NCI-H1694 (cell line): ENCODE measurements at places on chromosomes 2 and 18.

- no peak for DNase-seq
Observed at GRCh38 chr18:50706651-50707050, 113.2 kb downstream of the MRO start.

- no peak for DNase-seq
Observed at GRCh38 chr2:235500761-235501672, 7.2 kb downstream of the AGAP1 start.

- no peak for DNase-seq
Observed at GRCh38 chr18:10514601-10515000, 11.2 kb upstream of the NAPG start.

- no peak for DNase-seq
Observed at GRCh38 chr2:20352230-20352578, 1.6 kb upstream of the PUM2 start.

GRCh38 chr2:83757329-83757728 is 701.8 kb downstream of the SUCLG1 start:
- DNase-seq: no peak

DNA sequence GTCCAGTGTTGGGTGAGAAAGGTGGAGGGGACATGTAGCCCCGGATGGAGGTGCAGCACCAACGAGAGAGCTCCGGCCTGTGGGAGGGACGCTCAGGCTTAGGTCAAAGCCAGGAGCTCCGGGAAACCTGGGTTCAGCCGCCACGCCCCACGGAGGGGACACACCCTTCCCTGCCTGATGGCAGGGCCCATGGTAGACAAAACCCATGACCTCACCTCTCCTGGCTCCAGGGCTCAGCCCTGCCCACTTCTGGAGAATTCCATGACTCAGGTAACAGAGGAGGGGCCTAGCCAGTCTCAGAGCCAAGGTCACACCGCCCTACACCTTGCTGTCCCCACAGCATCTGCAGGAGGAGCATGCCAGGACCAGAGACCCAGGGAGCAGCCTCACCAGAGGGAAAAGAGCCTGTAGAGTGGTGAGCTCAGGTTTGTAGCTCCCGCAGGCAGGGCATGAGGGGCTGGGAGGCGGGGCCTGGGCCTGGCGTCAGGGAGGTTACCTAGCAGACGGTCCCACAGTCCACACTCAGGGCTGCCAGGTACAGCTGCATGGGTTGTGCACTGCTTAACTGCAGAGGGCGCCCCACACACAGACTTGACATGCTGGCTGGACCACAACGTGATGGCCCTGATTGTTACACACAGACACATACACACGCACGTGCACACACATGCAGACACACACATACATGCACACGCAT is 70.8 kb upstream of the SMAD7 start:
- DNase-seq: peak; percentile 12

DNA sequence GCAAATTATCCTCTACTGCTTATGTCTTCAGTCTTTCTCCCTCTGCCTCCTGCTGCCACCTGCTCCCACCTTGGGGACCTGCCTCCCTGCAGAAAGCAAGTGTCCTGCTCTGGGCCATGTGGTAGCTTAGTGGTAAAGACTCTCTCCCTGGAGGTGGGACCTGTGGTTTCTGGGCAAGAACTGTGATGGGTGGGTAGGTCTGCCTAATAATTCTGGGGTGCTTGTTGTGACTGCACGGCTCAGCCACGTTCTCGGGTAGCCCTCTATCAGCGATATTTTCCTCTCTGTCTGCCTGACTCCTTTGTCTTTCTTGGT is 16.4 kb upstream of the CD28 start:
- DNase-seq: no peak

GRCh38 chr18:31685097-31686082 is 1.0 kb upstream of the B4GALT6 start:
- peak; percentile 60 for DNase-seq

GRCh38 chr18:45066886-45067285 is 386.2 kb downstream of the SETBP1 start:
- no peak for DNase-seq

- DNase-seq: no peak
Observed at GRCh38 chr2:84900971-84901370, 4.5 kb upstream of the TMSB10 start.

DNA sequence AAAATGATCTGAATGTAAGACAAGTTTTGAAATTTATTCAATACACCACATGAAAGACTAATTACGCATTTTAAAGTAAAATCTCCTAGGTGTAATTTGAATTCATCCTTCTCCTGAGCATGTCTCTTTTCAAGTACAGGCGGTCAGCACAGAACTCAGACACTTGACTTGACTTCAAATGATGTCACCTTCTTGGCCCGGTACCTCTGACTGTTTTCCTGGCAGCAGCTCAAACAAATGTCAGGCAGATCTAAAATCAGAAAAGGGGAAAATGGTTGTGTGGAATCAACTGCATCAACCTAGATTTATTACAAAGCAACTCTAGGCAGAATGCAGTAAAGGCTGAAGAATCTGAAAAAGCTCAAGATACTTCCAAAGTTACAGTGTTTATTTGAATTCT is 11.4 kb upstream of the PROKR1 start:
- no peak for DNase-seq

GRCh38 chr2:3128786-3129185 is 248.8 kb downstream of the EIPR1 start:
- DNase-seq: no peak

- no peak for DNase-seq
Observed at GRCh38 chr2:34408100-34408499, 809.0 kb upstream of the FAM98A start.

DNA sequence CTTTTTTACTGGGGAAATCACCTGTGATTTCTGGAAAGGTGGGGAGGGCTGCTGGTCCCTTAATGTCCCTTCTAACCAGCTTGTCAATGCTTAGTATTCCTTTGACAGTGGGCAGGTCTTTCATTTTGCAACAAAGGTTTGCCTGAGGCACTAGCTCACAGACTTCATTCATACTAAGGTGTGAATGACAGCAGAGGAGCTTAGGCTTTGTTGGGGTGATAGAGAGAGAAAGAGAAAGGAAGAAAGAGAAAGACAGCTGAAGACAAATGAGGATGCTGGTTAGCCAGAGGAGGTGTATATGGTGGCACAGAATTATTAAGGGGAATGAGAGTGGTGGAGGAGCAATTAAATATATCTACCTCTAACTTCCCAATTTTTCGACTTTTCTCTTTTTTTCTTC is 28.9 kb upstream of the GTF2A1L start:
- DNase-seq: no peak

DNA sequence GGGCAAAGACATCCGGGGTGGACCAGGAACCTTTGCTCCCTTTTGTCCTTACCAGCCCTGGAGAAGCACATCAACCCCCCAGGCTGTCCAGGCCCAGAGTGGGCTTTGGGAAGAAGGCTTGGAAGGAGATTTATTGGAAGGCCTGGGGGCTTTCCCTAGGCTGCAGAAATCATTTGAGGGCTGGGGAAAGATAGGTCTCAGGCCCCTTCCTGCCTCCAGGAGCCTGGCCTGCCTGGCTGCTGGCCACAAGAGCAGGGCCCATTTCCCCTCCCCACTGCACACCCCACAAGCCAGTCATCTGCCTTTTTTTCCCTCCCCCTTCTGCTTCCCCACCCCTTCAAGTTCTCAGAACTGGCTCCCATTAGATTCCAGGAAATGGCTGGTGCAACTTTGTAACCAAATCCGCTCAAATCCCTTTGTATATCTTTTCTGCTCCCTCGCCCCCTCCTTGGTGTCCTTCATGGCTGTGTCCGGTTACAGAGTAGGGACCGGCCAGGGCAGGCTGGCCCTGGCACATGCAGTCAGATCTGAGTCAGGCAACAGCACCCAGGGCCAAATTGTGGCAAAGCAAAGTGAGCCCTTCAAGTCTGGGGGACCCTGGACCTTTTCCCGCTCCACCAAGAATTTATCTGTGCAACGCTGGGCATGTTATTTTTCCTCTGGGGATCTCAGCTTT is 20.8 kb upstream of the TNP1 start:
- DNase-seq: no peak

- no peak for DNase-seq
Observed at GRCh38 chr2:143899987-143900386, 619.9 kb downstream of the ZEB2 start.

GRCh38 chr2:127012868-127013267 is 94.1 kb downstream of the BIN1 start:
- DNase-seq: no peak

GRCh38 chr2:128520340-128520739 is 201.7 kb upstream of the HS6ST1 start:
- no peak for DNase-seq

GRCh38 chr2:121748202-121748601 is 7.2 kb upstream of the TSN start:
- no peak for DNase-seq

DNA sequence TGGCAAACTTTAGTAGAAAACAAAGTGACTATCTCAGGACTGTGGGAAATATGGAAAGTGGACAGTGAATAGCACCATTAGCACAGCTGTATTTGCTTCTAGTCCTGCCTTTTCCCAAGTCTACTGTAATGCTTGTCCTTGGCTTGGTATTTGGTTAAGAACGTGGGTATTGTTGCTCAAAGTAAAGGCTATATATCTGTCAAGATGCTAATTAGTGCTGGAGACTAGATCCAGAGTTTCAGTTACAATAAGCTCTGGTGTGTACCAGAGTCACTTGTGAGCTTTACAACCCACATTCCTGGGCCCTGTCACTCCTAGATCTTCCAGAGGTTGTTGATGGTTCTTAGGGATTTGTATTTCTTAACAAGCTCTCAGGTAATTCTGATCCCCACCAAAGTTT is 313.6 kb downstream of the SLC8A1 start:
- no peak for DNase-seq

DNA sequence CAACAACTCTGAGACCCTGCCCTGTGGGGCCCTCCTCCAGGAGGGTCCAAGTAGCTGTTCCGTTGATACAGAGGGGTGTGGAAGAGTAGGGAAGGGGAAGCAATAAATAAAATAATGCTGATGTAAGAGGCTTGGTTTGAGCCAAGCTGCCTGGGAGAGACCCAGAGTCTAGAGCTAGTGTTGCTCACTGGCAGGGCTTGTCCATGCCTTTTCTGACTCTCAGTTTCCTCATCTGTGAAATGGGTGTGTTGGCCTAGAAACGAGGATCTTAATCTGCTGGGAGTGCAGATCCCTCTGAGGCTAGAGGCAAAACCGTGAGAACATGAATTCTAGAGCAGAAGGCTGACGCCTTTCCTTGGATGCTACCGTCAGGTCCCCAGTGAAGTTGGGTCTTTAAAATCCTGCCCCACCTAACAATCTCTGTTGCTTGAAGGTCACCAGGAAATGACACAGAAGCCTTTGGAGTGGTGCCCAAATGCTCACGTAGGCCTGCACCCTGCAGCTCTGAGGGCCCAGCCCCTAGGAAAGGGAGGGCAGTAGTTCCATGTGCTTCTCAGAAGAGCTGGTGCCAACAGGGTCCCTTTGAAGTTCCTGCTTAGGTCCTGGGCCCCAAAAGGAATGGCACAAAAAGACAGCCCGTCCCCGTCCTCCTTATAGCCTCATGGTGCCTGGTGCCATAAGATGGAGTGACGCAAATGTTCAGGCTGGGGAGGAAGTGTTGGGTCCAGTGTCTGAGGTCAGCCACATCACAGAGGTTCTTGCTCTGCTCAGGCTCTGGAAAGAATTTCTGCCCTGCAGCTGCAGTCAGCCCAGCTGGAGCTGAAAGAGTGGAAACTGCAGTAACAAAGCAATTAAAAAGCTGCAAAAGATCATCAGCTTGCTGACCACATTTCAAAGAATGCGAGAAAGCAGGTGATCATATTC is 73.2 kb upstream of the SMAD2 start:
- no peak for DNase-seq

GRCh38 chr2:85787981-85788340 is 34.2 kb downstream of the ATOH8 start:
- DNase-seq: no peak

DNA sequence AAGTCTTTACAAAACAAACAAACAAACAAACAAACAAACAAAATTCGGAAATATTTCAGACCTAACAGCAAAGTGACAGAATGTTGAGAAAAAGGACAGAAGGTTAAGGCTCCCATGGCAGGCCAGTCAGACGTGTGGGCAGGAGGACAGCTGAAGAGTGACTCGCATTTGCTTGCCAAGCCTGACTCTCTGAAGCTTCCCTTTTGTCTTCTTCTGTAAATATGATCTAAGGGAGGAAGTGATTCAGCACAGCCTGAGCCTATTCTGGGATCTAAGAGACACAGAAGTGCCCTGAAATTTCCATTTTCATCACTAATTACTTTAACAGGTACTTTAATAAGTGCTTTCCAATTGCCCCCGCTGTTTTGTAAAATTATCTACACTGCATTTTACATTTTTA is 134.0 kb upstream of the LYPD1 start:
- DNase-seq: no peak

- no peak for DNase-seq
Observed at GRCh38 chr18:48813833-48814489, 136.8 kb downstream of the SMAD7 start.

- no peak for DNase-seq
Observed at GRCh38 chr2:45691171-45691999, 39.9 kb downstream of the PRKCE start.

DNA sequence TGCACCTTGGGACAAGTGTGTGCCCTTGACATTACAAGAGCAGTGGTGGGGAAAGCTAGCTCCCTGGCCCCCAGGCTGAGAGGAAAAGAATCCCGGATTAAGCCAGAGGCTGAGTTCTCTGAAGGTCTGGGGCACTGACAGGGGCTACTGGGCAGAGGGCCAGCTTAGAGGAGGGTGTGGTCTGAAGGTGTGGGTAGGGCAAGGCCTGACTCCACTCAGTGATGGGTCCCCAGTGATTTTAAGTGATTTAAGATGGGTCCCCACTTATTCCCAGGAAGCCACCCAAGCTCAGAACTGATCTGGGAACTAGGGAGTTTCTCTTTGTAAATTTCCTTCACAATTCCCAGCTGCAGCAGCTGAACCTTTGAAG is 8.8 kb downstream of the TMEM37 start:
- no peak for DNase-seq

DNA sequence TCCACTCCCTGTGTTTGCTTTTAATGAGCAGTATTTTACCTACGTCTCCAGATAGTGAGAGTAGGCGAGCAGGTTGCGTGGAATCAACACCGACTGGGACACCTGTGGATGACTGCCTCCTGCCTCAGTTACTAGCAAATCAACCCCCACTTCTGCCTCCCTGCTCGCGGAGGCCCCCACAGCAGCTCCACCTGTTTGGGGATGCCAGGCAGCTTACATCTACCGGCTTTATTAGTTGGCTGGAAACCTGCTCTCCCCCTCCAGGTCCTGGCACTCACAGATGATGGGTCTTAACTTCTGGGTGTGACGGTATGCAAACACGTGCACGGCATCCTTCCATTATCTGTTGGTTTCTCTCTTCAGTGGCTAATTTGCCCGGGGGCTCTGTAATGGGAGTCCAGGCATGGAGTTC is 164.4 kb upstream of the SESTD1 start:
- DNase-seq: no peak

GRCh38 chr2:216633616-216634369 is 573 bp downstream of the IGFBP2 start:
- DNase-seq: peak; percentile 9
